ENCODE measurements at places on chromosomes 4 and X. TPM values are rescaled to one million over a fixed set of nuclear protein-coding genes. Genes with fewer than 3 reads are reported as not detected.

ZNF157 gene
- total RNA-seq, result 5.4 TPM

PAPSS1 gene
- total RNA-seq, result 82.0 TPM

ATP1B4 gene
- total RNA-seq, result not detected

MCTS1 gene
- 29.5 TPM for total RNA-seq

NSUN7 gene
- 5.1 TPM for total RNA-seq

TCEAL3 gene
- 8.8 TPM for total RNA-seq

TSPAN7 gene
- 102 TPM for total RNA-seq

TKTL1 gene
- 5.0 TPM for total RNA-seq

MTNR1A gene
- total RNA-seq, result 1.8 TPM

ARHGAP4 gene
- 9.3 TPM for total RNA-seq

C4orf51 gene
- total RNA-seq, result not detected

ZAR1 gene
- 0.27 TPM for total RNA-seq

S100P gene
- 0.27 TPM for total RNA-seq

ERAS gene
- 0.27 TPM for total RNA-seq

STBD1 gene
- total RNA-seq, result 1.5 TPM

COL25A1 gene
- total RNA-seq, result 21.9 TPM

DMP1 gene
- not detected for total RNA-seq

ARX gene
- not detected for total RNA-seq

RTL5 gene
- total RNA-seq, result 5.2 TPM

RS1 gene
- not detected for total RNA-seq

ZMAT1 gene
- 18.2 TPM for total RNA-seq

LYAR gene
- 7.3 TPM for total RNA-seq

IQCM gene
- total RNA-seq, result not detected

TMSB15A gene
- 96.7 TPM for total RNA-seq

GCNA gene
- total RNA-seq, result 4.5 TPM

TGIF2LX gene
- total RNA-seq, result not detected

HSD17B13 gene
- 0.36 TPM for total RNA-seq

ITGB1BP2 gene
- total RNA-seq, result 3.0 TPM

DCAF12L2 gene
- 4.6 TPM for total RNA-seq

ARMCX4 gene
- total RNA-seq, result 22.4 TPM

DCAF8L2 gene
- not detected for total RNA-seq

PAGE1 gene
- not detected for total RNA-seq

HTT gene
- total RNA-seq, result 83.8 TPM

PALLD gene
- total RNA-seq, result 37.3 TPM

ACSL1 gene
- total RNA-seq, result 36.6 TPM

SPATA18 gene
- 2.1 TPM for total RNA-seq

CXorf49 gene
- not detected for total RNA-seq

TRMT44 gene
- total RNA-seq, result 27.8 TPM

NR3C2 gene
- 10.1 TPM for total RNA-seq

GPC3 gene
- total RNA-seq, result 13.8 TPM

C4orf50 gene
- total RNA-seq, result 9.4 TPM

RADX gene
- total RNA-seq, result 14.4 TPM

PGRMC1 gene
- total RNA-seq, result 149 TPM

NDUFB11 gene
- 37.2 TPM for total RNA-seq

REPS2 gene
- total RNA-seq, result 16.2 TPM

HAND2 gene
- total RNA-seq, result not detected

F11 gene
- not detected for total RNA-seq

TCEAL6 gene
- 3.0 TPM for total RNA-seq

SLC6A8 gene
- total RNA-seq, result 16.0 TPM

FGF5 gene
- 26.1 TPM for total RNA-seq

ASB5 gene
- 0.36 TPM for total RNA-seq

RTL3 gene
- not detected for total RNA-seq

RAB40A gene
- total RNA-seq, result 2.2 TPM

BGN gene
- total RNA-seq, result 7.9 TPM

RAB39B gene
- 20.1 TPM for total RNA-seq

KCNE5 gene
- 4.6 TPM for total RNA-seq

MAGEB17 gene
- total RNA-seq, result not detected

P2RY4 gene
- 0.54 TPM for total RNA-seq

NEK1 gene
- 31.6 TPM for total RNA-seq
